Articular chondrocyte of knee joint (primary cell): ENCODE measurements at places on chromosomes 1 and 21. TPM values are rescaled to one million over a fixed set of nuclear protein-coding genes. Genes with fewer than 3 reads are reported as not detected.

Gene CASQ2
- total RNA-seq: not detected in 2 replicates

Gene FAM78B
- total RNA-seq: 0.26 and 0.32 TPM in 2 replicates

Gene CYP4A11
- not detected in 2 replicates for total RNA-seq

Gene NOS1AP
- total RNA-seq: 0.65 and 0.97 TPM in 2 replicates

Gene SGIP1
- 2.2 and 12.8 TPM in 2 replicates for total RNA-seq

Gene TMEM240
- total RNA-seq: 2.2 and 3.2 TPM in 2 replicates

Gene KIF21B
- total RNA-seq: 0.22 and 0.39 TPM in 2 replicates

Gene CFAP141
- total RNA-seq: not detected in 2 replicates

Gene ERICH3
- total RNA-seq: not detected in 2 replicates

Gene ADAMTS5
- 170 and 278 TPM in 2 replicates for total RNA-seq

Gene KCNE2
- total RNA-seq: not detected in 2 replicates

Gene METTL25B
- 8.5 and 10.8 TPM in 2 replicates for total RNA-seq

Gene SDHC
- 24.7 and 61.3 TPM in 2 replicates for total RNA-seq

Gene FCRLB
- 1.3 and 2.1 TPM in 2 replicates for total RNA-seq

Gene HSD3B2
- total RNA-seq: not detected in 2 replicates

Gene SRRM1
- total RNA-seq: 63.6 and 76.7 TPM in 2 replicates

Gene TRPM2
- total RNA-seq: under 0.01 TPM in 1 of 2 replicates, not detected in the other
